Hematopoietic multipotent progenitor cell treated with erythropoietin and hydrocortisone succinate and interleukin-3 and kit ligand, for 8 days (in vitro differentiated cells): ENCODE measurements at places on chromosomes 1 and 21.

DNA sequence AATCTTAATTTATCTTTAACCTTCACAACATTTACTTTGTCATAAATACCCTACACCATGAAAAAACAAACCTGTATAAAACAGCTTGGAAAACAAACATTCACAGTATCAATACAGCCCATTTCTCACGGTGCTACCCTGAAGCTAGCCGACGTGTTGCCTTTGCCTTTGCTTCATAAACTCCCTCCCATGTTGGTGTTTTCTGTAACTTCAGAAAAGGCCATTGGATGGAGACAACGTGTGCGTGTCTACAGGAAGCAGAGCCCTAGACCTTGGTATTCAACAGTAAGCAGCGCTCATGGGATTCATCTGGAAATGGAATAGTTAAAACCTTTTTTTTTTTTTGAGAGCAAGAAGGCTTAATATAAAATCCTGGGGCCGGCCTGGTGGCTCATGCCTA, 7.2 kb upstream of the PRDM15 start:
- DNase-seq, result no peak

DNA sequence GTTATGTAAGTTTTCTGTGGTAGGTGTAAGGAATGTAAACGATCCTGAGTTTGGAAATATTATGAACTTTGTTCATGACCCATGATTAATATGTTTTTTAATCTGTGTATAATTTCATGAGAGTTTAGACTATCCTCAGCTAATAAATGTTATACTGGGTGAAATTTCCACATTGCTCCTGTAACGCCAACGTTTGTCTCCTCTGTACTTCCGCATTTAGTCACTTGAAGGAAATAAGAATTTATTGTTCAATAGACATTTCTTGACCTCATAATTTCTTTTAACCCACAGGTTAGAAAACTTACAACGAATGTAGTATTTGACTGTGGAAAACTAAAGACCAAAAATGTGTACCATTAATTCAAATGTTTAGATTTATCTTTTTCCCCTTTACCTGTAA, 876 bp downstream of the KCNJ15 start:
- DNase-seq, result no peak

DNA sequence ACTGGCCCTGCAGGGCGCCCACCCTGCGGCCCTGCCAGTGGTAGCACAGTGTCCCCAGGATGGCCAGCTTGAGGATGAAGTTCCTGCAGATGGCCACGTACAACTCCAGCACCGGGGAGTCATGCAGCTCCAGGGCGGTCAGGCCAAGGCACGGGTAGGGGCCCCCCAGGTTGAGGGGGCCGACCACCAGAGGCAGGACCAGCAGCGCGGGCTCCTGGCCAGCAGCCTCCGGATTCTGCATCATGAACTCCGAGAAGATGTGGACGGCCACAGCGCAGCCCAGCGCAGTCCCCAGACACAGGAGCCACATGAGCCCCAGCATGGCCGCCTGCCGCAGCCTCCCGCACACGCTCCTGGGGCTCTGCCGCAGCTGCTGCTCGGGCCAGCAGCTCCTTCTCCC, 41.0 kb downstream of the ZNF691 start:
- no peak for DNase-seq

GRCh38 chr1:203289281-203289981, 15.9 kb upstream of the BTG2 start:
- peak; percentile 63 for DNase-seq

DNA sequence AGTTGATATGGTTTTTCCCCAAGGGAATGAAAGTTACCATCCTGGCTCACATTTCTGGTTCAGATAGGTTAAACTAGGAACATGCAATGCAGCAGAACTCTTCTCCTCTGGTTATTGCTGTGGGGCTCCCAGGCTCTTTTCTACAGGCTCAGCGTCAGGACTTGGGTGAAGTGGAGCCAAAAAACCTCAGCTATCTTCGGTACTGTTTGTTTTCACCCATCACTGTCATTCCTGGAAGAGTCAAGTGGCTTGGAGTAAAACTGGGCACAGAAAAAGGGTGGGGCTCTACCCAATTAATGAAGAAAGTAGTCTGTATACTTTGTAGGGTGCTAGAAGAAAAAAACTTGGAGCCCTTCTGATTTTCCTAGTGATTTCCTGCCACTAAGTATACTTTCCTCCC, 9.4 kb downstream of the WNT2B start:
- no peak for DNase-seq

GRCh38 chr1:3639397-3639911, 10.4 kb downstream of the WRAP73 start:
- DNase-seq, result no peak

- DNase-seq, result no peak
Observed at GRCh38 chr1:116387551-116387950, 14.5 kb downstream of the ATP1A1 start.

- DNase-seq, result no peak
Observed at GRCh38 chr21:43864962-43865539, at the start of gene AGPAT3. Gene AGPAT3, plus strand, starts transcription at chr21:43865223. Its CDS starts 94,459 bp downstream, at chr21:43959682.

- peak; percentile 92 for DNase-seq
Observed at GRCh38 chr1:11697188-11697892, 5.8 kb downstream of the DRAXIN start.

GRCh38 chr1:207959141-207959825, 48.4 kb upstream of the CD34 start:
- DNase-seq, result peak; percentile 42

GRCh38 chr21:46214478-46215340, 13.9 kb downstream of the LSS start:
- DNase-seq, result no peak

- no peak for DNase-seq
Observed at GRCh38 chr1:101975371-101975770, 21.4 kb downstream of the OLFM3 start.

GRCh38 chr1:178724376-178724727, 692 bp upstream of the RALGPS2 start:
- DNase-seq, result no peak

GRCh38 chr1:53520481-53520880, 61.3 kb downstream of the DMRTB1 start:
- no peak for DNase-seq

DNA sequence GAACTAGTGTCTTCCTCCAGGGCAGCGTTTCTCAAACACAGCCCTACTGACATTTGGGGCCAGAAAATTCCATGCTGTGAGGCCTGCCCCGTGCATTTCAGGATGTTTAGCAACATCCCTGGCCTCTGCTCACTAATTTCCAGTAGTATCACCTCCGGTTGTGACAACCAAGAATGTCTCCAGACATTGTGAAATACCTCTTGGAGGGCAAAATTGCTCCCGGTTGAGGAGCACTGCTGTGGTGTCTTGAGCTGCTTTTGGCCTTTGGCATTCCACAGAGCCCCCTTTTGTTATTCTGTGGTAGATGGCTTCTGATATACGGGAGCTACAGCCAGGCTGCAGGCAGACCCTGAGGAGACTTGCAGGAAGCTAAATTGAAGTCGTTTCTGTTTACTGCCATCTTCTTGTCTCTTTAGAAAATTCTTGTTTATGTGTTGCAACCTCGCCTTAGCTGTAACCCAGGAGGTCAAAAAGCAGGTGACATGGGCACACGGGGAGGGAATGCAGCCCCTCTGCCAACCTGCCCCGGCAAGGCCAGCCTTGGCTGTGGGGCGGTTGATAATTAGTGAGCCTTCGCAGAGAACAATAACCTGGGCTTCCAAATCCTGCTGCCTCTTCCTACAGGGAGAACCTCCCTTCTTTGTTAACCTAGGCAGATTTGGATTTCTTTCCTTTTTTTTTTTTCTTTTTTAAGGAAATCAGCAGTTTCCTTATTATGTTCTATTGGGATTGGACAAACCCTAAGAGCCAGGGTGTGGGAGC, 74.7 kb upstream of the AKT3 start:
- no peak for DNase-seq

DNA sequence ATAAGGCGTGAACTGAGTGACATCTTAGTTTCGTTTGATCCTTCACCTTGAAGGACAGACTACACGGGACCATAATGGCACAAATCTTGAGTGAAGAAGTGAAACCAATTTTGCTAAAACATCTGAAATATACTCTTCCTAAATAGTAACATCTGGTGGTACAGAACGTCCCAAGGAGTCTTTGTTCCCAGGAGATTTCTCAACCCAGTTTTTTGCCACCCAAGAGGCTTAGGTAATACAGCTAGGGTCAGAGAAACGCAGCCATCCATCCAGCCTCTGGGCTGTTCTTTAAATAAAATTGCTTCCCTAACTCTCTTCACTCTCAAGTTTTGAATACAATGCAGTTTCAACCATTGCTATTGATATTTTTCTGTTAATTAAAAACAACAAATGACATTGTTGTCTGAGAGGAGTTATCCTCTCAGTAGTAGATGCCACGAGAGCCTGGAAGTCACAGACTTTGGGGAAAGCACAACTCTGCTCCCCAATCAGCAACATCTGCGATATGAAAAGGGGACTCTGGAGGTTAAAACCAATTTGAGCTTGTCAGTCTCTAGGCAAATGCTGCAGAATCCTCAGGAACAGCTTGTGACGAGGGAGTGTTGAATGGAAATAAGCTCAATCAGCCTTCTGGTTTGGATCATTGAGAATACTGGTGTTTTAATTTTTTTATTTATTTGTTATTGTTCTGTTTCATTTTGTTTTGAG, 394.3 kb upstream of the ADGRL2 start:
- no peak for DNase-seq

- DNase-seq, result no peak
Observed at GRCh38 chr1:214505134-214505533, 46.3 kb downstream of the PTPN14 start.

GRCh38 chr21:41349126-41349525, 12.7 kb upstream of the MX2 start:
- DNase-seq, result no peak

- no peak for DNase-seq
Observed at GRCh38 chr1:151803915-151804314, 1.3 kb downstream of the LINGO4 start.

DNA sequence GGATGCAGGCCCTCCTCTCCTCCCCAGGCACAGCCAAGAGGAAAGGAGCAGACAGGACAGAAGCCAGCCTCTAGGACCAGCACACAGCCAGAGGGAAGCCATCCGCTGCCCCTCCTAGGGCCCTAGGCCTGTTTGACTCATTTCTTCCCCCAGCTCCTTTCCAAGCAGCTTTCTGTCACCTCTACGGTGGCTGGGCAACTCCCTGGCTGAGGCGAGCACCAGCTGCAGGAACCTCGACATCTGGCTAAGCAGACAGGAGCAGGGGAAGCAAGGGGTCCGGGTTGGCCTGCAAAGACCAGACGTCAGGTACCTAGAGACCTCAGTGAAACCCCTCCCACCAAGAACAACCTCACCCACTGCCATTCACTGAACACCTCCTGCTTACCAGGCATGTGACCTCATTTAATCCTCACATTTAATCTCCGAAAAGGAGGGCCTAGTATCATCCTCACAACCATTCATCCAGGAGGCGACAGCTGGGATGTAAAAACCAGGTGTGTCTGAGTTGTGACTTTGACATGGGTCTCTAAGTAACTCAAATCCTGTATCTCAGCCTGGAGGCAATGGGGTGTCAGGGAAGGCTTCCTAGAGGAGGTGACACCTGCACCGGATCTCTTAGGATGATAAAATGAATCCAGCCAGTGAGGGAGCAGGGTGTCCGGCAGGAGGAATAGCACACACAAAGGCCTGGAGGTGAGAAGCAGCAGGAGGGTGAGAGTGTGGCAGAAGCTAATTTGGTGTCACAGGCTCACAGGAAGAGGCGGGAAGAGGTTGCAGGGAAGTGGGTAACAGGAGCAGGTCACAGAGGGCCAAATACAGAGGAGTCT, 5.9 kb downstream of the LRP8 start:
- DNase-seq, result no peak

DNA sequence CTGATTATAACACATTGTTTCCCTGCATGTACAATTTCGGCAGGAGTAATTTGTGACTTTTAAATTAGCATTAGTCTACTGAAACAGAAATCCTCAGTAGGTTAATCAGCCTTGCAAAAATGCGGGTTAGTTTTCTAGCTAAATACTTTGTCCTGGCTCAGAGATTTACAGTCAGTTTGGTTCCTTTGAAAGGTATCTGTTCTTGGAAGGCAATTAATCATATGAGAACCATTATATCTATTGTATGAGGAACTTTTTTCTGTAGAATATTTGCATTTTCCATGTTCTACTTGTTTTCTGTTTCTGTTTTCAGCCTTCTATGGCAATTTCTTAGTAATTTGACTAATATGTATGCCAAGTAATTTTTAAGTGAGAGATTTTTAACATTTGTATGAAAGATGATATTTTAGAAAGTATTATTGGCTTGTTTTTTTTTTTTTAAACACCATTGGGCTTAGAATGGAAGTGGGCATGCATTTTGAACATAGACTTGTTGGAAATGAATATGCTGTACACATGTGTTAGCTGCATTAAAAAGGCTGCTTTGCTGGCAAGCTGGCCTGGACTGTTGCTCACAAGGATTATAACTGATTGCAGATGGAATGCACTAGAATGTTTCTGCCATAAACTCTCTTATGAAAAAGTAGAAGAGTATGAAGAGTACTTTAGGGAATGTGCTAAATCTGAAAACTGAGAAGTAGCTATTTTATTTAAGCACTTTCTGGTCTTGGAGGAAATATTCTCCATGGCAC, 26.2 kb downstream of the KIF1B start:
- DNase-seq, result no peak

GRCh38 chr1:26225033-26225831, 8.8 kb upstream of the CEP85 start:
- peak; percentile 35 for DNase-seq

GRCh38 chr1:173330149-173330951, 123.2 kb upstream of the TNFSF4 start:
- peak; percentile 79 for DNase-seq

- DNase-seq, result no peak
Observed at GRCh38 chr21:37530901-37531351, 164.4 kb downstream of the DYRK1A start.

DNA sequence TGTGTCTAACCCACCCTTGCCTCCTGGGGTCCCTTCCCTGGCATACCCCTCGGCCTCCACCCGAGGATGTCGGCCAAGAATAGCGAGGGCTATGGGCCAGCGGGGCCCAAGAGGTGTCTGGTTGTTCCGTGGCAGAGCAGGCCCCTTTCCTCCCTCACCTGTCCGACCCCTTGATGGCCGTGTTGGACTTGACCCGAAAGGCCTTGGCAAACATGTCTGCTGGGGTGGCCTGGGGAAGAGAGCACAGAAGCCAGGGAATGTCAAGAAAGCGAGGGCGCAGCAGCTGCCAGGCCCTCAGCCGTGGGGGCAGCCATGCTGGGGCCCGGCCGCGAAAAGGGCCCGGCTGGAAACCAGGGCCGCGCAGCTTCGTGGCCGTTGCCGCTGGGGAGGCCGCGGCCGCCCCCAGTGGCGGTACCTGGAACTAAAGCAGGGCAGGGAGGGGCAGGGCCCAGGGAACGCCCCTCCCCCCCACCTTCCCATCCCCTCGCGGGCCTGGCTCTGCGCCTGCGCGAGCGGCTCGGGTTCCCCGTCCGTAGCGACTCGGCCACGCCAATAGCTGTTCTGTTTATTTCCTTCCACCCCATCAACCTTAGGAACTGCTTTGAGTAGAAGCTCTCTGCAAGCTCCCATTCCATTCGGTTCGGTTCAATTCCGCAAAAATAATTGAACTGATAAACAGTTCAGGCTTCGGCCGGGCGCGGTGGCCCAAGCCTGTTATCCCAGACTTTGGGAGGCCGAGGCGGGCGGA, at the start of gene EIF2D:
TSS of gene EIF2D (minus strand) at position 337 of the 748 bp plus-strand sequence. CDS start at position 214, 123 bp downstream.
- DNase-seq, result peak; percentile 91
